ENCODE measurements at places on chromosomes 7 and 10. TPM values are rescaled to one million over a fixed set of nuclear protein-coding genes. Genes with fewer than 3 reads are reported as not detected.

Gene GNAT3
- total RNA-seq, result not detected

Gene ATP6V1F
- total RNA-seq, result 243 TPM

Gene TMEM213
- total RNA-seq, result not detected

Gene FXYD4
- total RNA-seq, result 2.4 TPM

Gene FRMD4A
- total RNA-seq, result 117 TPM

Gene CPA2
- 1.0 TPM for total RNA-seq

GRCh38 chr7:83347945-83348444 is 185.3 kb upstream of the PCLO start:
- no peak for DNase-seq

DNA sequence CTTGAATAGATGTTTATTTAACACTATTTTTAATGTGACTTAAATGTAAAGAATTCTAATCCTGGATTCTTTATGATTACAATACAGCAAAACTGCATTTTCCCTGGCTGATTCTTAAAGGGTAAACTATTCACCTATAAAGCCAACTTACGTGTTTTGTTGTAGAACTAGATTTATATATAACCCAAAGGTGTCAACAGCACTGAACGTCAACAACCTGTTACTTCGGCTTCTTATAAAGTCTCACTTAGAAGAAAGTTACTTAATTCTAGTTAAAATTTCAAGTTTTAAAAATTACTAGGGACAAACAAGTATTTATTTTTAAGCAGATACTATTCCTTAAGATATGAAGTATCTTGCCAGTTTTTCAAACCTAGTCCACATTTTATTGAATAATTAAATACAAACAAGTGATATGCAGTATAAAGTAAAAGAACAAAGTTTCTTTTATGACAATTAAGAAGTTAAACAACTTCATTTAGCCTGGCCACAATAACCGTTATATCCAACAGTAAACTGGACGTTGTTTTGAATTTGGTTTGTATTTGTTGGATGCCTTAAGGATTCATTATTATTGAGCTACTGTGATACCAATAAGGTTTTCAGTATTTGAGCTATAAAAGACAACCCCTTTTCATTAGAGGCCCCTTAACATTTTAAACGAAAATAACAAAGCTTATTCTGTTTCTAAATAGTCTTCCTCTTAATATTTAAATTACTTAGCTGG is 83.1 kb downstream of the SNX10 start:
- no peak for DNase-seq

DNA sequence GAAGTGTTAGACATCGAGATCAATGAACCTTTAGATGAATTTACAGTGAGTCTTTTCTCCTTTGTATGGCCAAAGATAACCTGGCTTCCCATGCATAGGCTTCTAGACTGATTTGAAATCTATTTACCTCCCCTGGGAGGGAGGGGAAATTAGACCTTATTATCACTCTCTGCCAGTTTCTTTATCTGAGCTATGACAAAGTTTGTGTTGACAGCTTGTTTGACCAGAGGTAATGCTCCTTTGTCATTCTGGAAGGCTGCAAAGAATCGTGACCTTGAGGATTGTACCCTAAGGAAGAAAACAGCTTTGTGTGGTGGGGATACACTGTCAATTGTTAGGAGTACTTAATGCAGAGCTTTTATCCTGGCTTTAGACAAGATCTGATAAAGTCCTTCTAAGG is 36.4 kb downstream of the RBM33 start:
- no peak for DNase-seq

- DNase-seq, result peak; percentile 72
Measured at GRCh38 chr10:119817991-119818888, 54.4 kb downstream of the MCMBP start.

DNA sequence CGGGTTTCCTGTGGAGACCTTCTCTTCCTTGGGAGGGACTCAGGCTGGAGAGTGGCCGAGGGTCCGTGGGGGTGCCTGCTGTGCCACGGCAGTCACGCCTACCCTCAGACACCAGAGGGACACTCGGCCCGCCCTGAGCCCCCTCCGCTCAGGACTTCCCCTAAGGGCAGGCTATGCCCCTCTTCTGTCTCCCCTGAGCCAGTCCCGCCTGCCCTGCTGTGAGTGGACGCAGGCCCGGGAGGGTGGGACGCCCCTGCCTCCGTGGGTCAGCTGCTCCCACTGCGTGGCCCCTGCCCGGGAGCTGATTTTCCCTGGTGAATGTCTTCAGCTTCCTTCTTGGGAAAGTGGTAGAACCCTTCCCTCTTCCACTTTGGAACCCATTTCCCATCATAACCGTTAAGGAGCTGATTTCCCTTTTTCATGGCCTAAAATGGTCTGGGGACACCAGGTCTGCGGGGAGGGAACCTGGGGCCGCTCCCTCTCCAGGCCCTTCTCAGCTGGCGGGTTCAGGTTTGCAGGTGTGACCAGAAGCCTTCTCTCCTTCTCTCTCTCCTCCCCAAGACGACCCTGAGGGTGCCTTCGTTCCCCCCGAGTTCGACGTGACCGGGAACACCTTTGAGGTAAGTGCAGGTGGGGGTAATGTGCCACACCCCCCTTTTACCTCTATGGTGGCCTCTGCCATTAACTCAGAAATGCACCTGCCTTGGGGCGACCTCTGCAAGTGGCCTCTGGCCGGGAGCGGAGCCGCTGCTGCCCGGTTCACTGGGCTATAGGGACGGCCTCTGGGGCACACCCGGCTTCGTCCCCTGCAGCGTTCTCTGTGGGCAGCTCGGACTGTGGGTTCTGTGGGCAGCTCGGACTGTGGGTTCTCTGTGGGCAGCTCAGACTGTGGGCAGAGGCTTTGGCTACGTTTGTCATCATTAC is 7.9 kb downstream of the KNDC1 start:
- no peak for DNase-seq

- peak; percentile 8 for DNase-seq
Measured at GRCh38 chr10:43249962-43250614, 16.8 kb downstream of the RASGEF1A start.

- DNase-seq, result no peak
Measured at GRCh38 chr10:126908729-126909128, 3.5 kb downstream of the DOCK1 start.

- no peak for DNase-seq
Measured at GRCh38 chr7:50584386-50584785, 19.2 kb upstream of the DDC start.

DNA sequence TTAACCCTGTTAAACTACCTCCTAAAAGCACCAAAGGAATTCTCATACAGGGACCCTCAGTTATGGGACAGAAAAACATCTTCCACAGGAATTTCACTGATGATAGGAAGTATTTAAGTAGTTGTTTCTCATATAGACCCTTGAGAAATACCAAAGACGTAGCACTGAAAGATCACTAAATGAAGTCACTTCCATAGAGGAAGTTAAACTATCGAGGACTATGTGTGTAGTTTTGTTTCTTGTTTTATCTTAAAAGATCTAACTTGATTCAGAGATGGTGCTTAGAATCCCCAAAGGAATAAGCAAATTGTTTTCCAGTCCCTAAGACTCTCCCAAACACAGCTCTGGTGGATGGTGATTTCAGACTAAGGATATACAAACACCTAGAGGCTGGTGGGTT is 94.8 kb upstream of the AFAP1L2 start:
- DNase-seq, result no peak

DNA sequence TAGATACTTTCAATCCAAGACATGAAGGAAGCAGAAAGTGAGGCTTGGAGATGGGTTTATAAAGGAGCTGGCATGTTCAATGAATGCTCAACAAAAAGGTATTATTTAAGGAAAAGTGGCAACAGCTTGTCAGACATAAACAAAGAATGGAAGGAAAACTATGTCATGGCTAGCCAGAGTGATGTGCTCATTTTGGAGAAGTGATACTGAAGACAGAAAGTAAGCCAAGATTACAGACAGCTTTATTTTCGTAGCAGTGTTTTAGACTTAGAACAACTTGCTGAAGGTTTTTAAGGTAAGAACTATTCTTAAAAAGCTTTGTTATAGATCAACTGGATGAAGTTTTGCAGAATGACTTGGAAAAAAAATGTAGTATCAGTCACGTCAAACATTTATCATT is 160.5 kb upstream of the FERD3L start:
- DNase-seq, result no peak

- DNase-seq, result no peak
Measured at GRCh38 chr10:61455656-61456055, 2.5 kb upstream of the TMEM26 start.

DNA sequence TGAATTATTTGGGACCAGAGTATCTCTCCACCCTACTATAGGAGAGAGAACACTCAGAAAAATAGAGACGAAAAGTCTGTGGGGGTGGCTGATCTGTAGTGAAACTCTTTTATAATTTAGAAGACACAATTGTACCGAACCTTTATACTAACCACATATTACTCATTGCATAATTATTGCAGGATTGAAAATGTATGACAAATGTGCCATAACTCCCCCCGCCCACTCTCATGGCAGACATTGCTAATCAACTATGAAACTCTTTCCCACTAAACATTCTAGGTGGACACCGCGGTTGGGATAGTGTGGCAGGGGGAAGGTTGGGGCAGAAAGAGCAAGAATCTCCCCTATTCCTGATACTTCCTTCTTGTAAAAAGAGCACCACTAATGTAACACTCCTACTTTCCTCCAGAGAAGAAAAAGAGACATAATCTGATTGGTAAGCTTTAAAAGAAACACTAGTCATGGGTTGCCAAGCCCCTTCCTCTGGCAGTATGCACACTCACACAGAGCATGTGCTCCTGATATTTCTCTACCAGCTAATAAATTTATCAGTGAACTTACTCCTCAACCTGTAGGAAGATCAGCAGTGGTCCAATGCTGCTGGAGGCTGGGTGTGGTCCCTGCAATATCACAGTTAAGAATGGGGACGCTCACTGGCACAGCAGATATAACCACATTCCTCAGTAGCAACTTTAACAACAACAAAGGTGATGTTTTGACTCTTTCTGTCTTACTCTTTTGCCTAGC is 18.7 kb upstream of the ARID5B start:
- DNase-seq, result no peak

GRCh38 chr7:122260336-122260735 is 44.2 kb downstream of the FEZF1 start:
- DNase-seq, result no peak
